Esophagus squamous epithelium (tissue), 5 donors: ENCODE measurements at places on chromosomes 4 and X.

GRCh38 chrX:13084611-13085010, 40.2 kb upstream of the FAM9C start:
- DNase-seq: no peak

- DNase-seq: no peak
Observed at GRCh38 chr4:78291277-78291676, 234.2 kb downstream of the FRAS1 start.

GRCh38 chrX:26789751-26790150, 573.8 kb downstream of the MAGEB5 start:
- DNase-seq: no peak

- DNase-seq: no peak
Observed at GRCh38 chr4:8322794-8323704, 53.5 kb downstream of the HTRA3 start.

DNA sequence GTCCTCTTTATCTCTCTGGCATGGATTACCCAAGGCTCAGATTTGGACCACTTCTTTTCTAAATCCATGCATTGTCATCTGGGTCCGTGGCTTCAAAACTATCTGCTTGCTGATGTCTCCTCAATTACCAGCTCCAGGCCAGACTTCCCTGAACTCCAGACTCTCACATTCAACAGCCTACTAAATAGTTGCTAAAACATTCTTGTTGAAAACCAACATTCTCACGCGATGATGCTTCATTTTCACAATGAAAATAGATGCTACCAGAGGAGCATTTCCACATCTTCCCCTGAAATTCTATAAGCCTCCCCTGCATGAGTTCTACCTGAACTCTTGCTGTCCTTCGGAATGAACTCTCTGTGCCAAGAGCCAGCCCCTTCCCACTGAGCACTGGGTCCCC, 5.2 kb upstream of the TLR6 start:
- no peak for DNase-seq

GRCh38 chr4:134202166-134202956, 772 bp upstream of the PABPC4L start:
- no peak for DNase-seq

DNA sequence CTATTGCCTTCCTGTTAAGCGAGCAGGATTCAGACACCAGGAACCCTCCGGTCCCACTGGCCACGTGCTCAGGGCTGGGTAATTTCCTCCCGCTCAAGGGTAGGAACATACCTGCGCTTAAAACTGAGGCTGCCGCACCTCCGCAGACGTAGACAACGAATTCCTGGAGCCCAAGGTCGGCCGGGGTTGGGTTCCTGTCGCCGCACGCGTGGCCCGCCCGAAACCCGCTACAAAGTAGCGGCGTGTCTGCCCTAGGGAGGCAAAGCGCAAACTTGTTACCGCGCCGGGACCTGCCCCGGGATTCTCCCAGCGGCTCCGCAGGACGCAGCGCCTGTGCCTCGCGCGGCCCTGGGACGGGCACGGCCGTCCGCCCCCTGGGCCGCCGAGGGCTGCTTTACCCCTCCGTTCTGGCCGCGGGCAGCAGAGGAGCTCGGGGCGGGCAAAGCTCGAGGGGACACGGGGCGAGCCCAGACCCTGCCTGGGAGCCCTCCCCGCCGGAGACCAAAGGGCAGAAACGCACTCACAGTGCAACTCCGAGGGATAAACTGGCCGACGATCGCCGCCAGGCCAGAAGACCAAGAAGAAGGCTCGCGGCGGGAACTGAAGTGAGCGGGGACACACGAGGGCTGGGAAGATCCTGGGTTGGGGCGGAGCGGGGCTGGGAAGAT, at the start of gene ERVMER34-1:
TSS of gene ERVMER34-1 (minus strand) at position 607 of the 668 bp plus-strand sequence. CDS start 5,905 bp downstream, outside the sequence.
- no peak for DNase-seq

- no peak for DNase-seq
Observed at GRCh38 chr4:151659601-151660364, 101.0 kb downstream of the GATB start.

DNA sequence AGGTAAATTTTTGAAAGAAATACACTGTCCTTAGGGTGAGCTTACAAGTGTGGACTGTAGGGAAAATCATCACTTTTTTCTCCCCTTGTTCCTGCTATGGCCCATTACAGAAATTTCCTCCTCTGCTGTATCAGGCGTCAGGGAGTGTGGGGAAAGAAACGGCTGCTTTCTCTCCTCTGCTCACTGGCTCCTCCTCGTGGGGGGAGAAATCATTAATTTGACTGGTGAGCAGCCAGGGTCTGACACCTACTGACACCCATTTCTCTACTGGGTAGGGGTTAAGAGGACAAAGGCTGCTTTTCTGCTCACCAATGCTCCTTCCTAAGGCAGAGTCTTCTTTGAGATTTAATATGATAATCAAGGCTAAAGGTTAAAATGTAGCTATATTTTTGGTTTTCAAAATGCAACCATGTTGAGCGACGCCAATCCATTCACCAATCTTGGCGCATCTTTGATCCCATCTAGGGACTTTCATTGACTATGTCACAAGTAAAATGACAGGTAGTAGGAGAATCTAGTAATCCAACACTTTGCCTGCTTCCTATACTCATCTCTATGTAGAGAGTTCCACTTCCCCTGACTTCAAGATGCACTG, 25.1 kb downstream of the SETD7 start:
- no peak for DNase-seq

DNA sequence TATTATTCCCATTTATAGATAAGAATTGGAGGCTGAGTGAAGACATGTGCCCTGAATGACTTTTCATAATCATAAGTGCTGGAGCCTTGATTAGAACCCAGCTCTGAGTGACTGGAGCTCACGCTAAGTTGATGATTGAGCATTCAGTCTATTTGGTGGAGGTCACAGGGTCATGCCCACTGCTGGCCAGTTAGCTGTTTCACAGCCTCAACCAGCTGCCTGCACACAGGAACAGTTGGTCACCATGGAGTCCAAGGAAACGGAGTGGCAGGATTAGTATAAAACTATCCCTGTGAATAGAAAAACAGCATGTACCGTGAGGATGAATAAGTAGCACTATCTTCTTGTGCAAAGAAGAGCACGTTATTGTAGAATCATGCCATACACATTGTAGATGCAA, 1.0 kb upstream of the C4orf54 start:
- no peak for DNase-seq

GRCh38 chr4:38723726-38724474, 58.9 kb downstream of the TLR10 start:
- DNase-seq: no peak

DNA sequence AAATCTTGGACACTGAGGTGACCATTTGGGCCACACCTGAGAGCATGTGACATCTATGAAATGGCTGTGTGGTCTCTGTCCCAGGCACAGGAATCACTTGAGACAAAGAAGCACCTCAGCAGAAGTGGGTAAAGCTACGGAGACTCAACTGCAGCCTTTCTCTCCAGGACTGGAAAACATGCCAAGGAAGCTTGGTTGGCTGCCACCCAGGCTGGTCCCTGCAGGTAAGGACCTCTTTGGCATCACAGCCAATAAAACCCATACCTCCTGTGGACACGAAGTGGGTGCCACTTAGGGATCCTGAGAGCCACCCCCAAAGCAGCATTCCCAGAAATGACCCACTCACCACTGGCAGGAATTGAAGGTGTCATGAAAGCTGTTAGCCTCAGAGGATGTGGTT, 74.6 kb downstream of the LEF1 start:
- no peak for DNase-seq

DNA sequence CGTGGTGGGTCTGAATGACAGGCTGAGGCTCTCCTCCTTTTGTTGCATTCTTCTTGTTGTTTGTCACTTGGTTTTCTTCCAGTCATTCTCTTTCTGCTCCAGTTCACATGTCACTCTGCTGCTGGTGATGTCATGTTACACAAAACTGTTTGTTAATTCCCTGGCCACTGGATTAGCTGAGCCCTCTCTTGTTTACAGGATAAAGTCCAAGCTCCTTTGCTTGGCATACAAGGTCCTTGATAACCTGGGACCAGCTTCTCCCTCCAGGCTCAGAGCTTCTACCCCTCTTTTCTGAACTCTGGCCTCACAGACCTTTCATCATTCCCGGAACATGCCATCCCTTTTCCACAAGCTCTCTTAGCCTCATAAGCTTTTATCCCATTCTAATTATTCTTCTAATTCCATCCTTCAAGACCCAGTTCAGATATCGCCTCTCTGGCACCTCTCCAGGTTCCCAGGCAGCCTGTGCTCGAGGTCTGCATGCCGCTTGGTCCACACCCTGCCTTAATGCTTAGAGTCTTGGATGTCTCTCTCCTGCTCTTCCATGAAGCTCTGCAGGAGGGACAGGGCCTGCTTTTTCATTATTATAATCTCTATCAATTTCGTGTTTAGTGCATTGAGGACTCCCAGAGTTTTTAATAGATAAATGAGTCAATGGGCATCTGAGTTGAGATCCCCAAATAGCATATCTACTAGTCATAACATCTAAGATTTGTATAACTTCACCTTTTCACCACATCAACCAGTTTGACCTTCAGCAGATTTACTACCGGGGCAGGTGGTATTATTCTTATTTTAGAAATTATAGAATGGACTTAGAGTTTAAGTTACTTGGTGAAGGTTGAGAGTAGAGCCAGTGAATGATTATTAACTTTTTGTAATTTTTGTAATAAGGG, 98.7 kb downstream of the TMEM131L start:
- no peak for DNase-seq

DNA sequence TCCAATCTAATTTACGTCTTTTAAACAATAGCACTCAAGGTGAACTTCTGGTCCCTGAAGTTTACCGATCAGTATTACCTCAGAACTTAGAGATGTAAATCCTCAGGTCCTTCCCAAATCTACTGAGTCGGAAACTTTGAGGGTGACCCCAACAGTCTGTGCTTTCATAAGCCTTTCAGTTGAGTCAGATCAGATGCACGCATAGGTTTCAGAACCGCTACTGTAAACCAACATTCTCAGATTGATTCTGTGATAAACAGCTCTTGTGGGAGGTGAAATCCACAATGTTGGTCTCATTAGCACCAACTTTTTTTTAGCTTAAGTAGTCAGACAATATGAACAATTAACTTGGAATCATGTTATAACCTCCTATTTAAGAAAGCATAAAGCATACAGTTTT, 86.0 kb downstream of the WWC2 start:
- DNase-seq: no peak

DNA sequence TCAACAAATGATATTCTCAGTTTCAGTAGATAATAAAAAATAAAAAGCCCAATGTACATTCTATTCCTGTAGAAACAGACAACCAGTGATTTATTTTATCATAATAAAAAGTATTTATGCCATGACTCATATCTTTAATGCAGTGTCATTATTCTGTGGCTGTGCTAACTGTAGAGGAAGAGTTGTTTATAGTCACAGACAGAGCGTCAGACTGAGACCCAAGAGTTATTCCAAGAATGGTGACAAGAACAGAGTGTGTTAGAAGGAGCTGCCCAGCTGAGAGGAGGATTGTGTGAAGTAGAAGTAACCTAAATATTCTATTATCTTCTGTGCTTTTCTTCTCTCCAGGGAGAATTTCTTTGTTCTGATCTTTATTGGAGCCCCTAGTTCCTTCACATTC, 210.7 kb downstream of the PPP1R2C start:
- no peak for DNase-seq

- no peak for DNase-seq
Observed at GRCh38 chr4:104488151-104488550, 6.5 kb downstream of the CXXC4 start.

DNA sequence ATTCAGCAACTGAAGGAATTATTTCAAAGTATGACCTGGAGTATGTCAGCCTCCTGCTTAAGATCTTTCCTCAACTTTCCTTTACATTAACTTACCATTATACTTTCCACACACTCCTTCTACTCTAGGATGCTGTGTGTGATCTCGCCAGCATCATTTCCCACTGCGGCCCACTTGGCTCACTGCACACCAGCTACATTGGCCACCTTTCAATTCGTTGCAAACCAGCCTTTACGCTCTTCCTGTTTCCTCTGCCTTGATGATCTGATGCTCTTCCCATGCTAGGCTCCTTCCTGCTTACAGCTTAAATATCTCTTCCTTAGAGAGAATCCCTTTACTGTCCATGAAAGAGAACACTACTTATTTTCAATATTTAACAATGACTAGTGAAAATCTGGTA, 95.1 kb downstream of the GPM6A start:
- no peak for DNase-seq

DNA sequence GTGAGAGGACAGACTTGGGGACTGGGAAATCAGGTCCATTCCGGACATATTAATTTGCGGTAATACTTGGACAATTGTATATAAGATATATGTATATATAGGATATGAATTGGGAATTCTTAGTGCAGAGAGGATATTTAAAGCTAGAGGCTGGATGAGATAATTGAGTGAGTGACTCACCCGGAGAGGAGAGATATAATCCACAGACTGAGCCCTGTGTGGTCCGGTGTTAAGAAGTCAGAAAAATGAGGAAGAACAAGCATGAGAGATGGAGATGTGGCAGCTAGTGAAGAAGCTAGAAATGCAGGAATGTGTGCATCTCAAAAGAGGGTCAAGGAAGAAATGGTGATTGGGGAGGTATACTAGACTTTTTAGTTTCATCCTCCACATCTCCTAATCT, 336.2 kb downstream of the SLC7A11 start:
- no peak for DNase-seq

DNA sequence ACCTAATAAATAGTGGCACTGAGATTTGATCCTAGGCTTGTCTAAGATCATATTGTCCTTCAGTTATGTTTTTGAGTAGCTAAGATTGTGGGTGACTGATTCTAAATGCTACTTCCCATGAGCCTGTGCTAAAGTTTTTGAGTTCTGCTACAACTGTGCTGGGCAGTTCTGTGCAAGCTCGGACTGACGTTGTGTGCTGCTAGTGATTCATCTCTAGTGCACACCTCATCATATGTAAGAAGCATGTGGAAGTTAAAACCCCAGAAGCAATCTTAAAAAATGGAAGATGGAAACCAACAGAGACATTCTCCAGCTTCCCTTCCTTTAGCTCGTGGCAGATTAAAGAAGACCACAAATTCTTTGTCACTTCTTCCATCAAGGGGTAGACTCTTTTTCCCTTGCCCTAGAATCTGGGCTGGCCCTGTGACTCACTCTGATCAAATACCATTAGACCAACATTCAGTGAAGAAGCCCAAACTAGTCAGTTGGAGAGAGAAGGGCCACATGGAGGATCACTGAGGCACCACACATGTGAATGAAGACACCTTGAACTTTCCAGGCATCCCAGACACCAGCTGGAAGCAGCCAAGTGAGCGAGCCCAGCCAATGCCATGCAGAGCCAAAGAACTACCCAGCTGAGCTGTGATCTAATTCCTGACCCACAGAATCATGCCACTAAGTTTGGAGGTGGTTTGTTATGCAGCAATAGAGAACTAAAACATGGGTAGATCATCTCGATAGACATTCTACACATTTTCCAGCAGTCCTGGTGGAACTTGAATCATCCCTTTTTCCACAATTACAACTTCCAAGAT, 16.8 kb downstream of the ARHGAP6 start:
- no peak for DNase-seq

GRCh38 chr4:35300996-35301774, 943.1 kb downstream of the ARAP2 start:
- DNase-seq: no peak

GRCh38 chr4:139860435-139861024, 194.9 kb downstream of the MGST2 start:
- DNase-seq: no peak
